ENCODE measurements at places on chromosomes 3 and 15.

DNA sequence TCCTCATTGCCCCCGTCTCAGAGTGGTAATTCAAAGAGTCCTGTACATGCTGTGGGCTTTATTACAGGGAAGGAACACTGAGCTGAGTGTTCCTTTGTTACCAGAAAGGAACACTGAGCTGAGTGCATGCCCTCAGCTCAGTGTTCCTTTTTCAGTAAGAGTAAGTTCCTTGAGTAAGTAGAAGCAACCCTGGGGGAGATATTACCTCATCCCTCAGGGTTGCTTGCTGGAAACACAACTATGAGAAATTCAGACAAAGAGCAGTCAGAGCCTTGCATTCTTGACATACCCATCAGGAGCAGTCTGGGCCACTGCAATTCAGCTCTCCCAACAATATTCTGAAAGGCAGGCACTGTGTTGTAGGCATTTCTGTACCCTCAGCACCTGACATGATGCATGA is 17.0 kb downstream of the CHRM5 start:
- no peak for DNase-seq

DNA sequence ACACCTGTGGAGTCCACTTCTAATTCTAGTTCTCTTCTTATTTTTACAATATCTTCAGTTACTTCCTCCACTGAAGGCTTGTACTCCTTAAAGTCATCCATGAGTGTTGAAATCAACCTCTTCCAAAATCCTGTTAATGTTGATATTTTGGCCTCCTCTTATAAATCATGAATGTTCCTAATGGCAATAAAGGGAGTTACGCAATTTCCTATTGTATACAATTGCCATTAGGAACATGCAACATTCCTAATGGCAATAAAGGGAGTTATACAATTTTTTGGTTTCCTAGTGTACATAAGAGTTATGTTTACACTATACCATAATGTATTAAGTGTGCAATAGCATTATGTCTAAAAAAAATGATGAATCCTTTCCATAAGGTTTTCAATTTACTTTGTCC is 9.2 kb upstream of the TIGIT start:
- DNase-seq, result no peak

DNA sequence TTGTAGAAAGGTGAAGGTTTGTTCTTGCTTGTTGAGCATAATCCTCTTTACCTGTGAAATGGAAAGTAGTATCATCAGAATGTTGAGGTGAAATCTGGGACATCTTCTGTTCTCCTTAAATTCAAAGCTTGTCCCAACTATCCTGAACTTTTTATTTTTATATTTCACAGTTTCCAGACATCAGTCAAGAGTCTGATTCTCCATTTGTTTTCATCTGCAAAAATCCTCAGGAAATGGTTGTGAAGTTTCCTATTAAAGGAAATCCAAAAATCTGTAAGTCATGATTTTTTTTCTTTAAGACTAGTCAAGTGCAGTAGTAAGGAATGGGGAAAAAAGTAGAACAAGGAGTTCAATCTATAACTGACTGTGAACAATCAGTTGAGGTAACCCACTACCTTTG is 15.5 kb upstream of the ZNF609 start:
- DNase-seq, result no peak

- DNase-seq, result no peak
These were observed 237.5 kb upstream of the TBC1D5 start for GRCh38 chr3:17979911-17980310.

GRCh38 chr3:124650798-124651197 is 79.5 kb upstream of the UMPS start:
- DNase-seq, result no peak

- no peak for DNase-seq
These were observed 221.8 kb downstream of the TPRG1 start for GRCh38 chr3:189393598-189393997.

GRCh38 chr3:139675327-139675726 is 2.4 kb downstream of the NMNAT3 start:
- no peak for DNase-seq

GRCh38 chr3:81446806-81447205 is 314.6 kb downstream of the GBE1 start:
- DNase-seq, result no peak

DNA sequence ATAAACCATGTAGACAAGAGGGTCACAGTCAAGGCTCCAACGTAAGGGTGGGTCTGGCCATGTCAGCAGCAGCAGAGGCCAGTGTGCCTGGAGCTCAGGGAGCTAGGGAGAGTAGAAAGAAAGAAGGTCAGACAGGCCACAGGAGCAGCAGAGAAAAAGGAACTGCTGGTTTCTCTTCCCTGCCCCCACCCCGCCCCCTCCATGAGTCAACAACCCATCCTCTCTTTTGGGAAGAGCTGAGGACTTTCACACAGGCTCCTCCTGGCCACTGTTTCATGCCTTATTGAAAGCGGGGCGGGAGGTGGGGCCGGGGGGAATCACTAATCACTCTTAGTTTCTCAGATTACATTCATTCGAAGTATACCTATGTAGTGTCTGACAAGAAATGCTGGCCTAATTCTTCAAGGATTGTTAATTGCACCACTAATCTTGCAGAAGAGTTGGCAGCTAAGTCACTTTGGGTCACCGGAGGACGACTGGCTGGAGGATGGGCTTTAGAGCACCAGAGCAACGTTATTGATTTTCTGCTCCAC is 9.1 kb upstream of the SCG3 start:
- no peak for DNase-seq

GRCh38 chr3:73885862-73886261 is 261.1 kb upstream of the PDZRN3 start:
- no peak for DNase-seq

DNA sequence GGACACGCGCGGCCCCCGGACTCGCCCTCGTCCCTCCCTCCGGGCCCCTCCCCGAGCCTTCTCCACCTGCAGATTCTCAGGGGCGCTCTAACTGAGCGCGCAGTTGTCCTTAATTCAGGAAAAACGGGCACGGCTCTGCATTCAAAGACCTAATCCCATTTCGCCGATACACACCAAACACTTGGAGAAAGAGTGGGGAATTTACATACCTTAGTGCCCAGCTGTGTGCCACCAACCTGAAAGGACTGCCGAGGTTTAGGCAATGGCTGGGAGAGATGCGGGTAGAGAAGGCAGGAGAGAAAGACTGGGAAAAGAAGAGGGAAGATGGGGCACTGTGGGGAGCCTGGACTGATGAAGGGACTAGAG is 21.8 kb downstream of the IGDCC3 start:
- DNase-seq, result no peak

DNA sequence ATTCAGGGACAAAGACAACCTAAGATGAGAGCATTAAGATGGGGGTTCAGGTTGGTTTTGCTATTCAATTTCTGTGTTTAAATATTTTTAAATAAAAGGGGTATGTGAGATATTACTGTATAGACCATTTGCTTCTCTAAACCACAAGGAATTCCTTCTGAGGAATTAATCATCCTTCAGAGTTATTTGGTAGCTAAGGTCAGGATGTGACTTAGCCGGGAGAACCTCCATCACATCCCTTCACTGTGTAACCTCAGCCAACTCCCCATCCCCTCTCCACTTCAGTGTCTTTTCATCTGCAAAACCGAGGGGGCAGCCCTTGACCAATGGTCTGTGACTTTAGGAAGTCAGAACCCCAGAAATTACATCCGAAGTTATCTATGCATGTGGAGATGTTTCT is 48.7 kb upstream of the SKOR1 start:
- DNase-seq, result no peak

DNA sequence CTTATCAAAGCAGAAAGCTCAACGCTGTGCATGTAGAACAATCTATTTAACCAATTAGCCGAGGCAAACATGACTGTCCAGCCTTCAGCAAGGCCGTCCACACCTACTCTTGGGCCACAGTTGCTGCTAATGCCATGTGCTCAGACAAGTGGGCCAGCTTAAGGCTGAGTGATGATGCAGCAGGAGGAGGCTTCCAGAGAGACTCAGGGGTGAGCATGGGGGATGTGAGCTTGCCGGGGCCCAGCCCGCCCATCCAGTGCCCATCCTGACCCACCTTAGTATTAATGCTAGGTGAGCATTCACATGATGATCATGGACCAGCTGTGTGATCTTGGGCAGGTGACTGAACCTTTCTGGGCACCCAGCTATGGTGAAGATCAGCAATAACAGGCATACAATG is 150.1 kb downstream of the TPRA1 start:
- DNase-seq, result no peak

- peak; percentile 9 for DNase-seq
These were observed 9.0 kb downstream of the UBXN7 start for GRCh38 chr3:196423044-196423781.

GRCh38 chr3:119570229-119570628 is 9.1 kb upstream of the ADPRH start:
- DNase-seq, result no peak

DNA sequence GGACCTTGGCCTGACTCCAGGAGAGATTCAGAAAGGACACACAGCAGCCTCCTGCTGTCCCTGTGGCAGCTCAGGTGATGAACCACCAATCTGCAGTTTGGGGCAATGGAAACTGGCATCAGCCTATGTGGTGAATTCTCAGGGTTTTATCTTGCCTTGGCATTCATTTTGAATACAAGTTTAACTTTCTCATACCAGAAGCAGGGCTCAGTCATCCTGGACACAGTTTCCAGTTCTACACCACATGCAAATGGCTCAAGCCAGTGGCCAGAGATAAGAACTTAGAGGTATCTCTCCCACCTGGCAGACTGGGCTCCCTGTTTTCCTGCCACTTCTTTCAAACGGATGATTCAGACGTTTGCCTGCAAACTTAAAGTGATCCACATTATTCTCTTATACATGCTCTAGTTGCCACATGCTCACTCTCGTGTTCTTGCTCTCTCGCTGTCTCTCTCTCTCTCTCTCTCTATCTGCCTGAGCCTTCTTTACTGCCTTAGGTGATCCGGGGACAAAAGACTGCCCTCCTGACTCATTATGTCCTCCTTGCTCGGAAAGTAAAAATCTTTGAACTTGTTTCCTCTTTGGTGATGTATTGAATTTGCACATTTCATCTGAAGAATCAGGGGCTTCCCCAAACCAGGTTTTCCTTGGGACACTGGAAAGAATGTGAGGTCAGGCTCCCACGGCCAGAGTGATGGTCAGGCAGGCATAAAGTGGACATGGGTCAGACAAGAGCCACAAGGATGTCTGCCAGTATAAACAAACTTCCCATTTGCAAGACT is 99.6 kb upstream of the STT3B start:
- DNase-seq, result no peak

DNA sequence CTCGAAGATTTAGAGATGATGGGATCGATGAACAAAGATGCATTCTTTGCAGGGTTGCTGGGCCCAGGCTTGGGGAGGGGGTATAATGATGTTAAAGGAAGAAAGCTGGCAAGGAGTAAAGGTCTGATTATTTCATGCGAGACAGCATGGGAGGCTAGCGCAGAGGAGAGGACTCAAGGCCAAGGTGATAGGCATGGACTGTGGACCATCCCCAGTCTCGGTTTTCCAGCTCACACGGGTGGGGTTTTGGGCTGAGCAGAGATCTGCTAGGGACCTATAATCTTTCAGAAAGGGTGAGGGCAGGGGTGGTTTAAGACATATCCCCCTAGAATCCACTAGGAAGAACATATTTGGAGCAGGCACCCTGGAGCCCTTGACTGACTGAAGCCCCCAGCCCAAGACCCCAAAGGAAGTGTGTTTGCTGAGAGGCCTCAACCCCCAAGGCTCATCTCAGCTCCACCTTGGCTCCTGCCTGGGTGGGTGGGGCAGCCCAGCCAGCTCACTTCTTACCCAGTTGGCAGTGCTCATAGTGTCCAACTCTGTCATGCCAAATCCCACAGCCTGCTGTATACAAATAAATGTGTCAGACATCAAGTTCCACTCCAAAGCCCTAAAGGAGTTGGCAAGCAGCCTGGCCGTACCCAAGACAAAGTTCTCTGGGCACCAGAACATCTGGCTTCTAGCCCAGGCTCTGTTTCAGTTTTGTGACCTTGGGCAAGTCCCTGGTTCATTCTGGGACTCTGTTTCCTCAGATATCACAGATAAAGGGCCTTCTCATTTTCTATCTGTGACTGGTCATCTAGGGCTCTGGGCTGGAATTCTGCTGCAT is 17.9 kb downstream of the ACSBG1 start:
- DNase-seq, result no peak

DNA sequence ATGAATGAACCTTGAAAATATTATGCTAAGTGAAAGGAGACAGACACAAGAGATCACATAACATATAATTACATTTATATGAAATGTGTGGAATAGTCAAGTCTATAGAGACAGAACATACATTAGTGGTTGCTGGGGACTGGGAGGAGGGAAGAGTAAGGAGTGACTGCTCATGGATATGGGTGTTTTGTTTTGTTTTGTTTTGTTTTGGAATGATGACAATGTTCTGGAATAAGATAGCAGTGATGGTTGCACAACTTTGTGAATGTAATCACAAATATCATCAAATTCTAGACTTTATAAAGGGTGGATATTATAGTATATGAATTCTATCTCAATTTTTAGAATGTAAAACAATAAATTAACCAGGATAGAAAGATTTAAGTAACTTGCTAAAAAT is 57.4 kb upstream of the PHLDB2 start:
- DNase-seq, result no peak

DNA sequence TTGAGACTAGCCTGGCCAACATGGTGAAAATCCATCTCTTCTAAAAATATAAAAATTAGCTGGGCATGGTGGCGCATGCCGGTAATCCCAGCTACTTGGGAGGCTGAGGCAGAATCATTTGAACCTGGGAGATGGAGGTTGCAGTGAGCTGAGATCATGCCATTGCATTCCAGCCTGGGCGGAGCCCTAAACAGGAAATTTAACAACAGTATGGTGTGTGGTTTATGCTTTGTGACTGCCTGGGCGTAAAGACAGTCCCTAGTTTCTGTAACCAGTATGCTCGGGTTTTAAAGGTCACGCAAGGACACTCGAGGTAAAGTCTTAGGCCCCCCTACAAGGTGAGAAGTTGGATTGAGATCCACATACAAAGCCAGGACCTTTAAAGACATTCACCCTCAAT is 43.3 kb downstream of the USP50 start:
- no peak for DNase-seq

DNA sequence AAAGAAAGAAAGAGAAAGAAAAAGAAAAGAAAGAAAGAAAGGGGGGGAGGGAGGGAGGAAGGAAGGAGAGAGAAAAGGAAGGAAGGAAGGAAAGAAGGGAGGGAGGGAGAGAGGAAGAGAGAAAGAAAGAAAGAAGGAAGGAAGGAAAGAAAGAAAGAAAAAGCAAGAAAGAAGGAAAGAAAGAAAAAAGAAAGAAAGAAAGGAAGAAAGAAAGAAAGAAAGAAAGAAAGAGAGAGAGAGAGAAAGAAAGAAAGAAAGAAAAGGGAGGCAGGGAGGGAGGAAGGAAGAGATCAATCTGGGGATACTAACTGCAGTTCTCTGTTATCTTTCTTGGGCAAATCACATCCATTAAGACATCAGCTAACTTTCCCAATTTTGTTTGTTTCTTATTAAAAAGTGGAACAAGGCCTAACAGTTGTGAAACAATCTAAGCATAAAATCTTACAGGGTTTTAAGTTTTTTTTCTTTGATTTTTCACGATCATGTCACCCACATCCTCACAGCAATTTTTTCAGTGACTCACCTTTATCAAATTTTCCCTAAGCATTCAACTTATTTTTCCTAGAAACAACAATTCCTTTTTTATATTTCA is 36.8 kb downstream of the TBC1D2B start:
- DNase-seq, result no peak

GRCh38 chr3:184604615-184605290 is 43.2 kb downstream of the EPHB3 start:
- DNase-seq, result no peak

GRCh38 chr3:57142411-57142723 is 22.8 kb downstream of the IL17RD start:
- DNase-seq, result no peak

GRCh38 chr15:91909574-91909973 is 56.1 kb downstream of the SLCO3A1 start:
- DNase-seq, result no peak

GRCh38 chr15:57345584-57345983 is 30.7 kb upstream of the CGNL1 start:
- DNase-seq, result no peak
